Epithelial cell of proximal tubule (primary cell): ENCODE measurements at places on chromosomes 16 and 17. TPM values are rescaled to one million over a fixed set of nuclear protein-coding genes. Genes with fewer than 3 reads are reported as not detected.

- DNase-seq = no peak
Observed at GRCh38 chr17:76384987-76385891, 830 bp downstream of the SPHK1 start.

DNA sequence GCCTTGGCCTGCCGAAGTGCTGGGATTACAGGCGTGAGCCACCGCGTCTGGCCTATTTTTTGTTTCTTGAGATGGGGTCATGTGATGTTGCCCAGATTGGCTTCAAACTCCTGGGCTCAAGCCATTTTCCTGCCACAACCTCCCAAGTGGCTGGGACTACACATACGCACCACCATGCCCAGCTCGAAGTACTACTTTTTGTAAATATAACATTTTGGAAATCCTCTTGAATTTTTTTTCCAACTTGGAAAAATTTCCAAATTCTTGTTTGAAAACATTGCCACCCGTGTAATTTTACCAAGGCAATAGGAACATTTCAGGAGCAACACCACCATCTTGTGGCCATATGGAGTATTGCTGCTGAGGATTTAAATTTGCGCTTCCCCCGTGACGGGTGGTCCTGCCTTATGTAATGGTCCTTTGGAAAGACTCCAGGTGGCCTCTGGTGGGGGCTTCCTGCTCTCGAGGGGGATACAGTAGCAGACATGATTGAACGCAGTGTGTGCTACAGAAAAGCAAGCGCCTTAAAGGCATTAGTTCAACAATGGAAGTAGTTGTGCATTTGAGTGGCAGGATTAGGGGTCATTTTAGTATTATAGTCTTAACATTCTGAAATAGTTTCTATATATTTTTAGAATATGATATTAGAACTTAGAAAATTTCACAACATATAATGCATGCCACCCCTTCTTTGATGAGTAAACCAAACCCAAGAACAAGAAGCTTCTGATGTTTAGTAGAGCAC lies 8.0 kb downstream of the FLYWCH1 start:
- DNase-seq = no peak

- no peak for DNase-seq
Observed at GRCh38 chr17:41892021-41892376, 26.8 kb downstream of the ACLY start.

- no peak for DNase-seq
Observed at GRCh38 chr17:56867948-56868376, 34.0 kb downstream of the DGKE start.

GRCh38 chr17:73711184-73711583 lies 66.9 kb upstream of the SDK2 start:
- no peak for DNase-seq

GRCh38 chr17:31462261-31462660 lies 70.8 kb downstream of the RAB11FIP4 start:
- DNase-seq = no peak

GRCh38 chr17:65592125-65592965 lies 30.9 kb upstream of the AXIN2 start:
- no peak for DNase-seq

DNA sequence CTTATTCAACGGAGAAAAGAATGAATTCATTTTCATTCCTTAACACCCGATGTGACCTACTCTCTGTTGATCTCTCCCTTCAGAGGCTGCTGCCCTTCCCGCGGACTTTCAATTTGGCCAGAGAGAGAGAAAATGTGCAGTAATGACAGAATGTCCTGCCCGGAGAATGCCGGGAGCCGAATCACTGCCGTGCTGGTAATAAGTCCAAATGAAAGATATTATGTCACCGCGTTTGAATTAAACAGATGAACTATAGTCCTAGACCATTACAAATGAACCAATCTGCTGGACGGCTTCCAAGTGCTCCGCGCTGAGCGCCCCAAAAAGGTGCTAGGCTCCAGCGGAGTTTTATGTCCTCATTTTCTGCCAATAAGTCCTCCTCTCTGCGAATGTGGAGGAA lies 14.7 kb upstream of the C16orf82 start:
- DNase-seq = no peak

- no peak for DNase-seq
Observed at GRCh38 chr16:28826141-28826540, 3.3 kb downstream of the ATXN2L start.

DNA sequence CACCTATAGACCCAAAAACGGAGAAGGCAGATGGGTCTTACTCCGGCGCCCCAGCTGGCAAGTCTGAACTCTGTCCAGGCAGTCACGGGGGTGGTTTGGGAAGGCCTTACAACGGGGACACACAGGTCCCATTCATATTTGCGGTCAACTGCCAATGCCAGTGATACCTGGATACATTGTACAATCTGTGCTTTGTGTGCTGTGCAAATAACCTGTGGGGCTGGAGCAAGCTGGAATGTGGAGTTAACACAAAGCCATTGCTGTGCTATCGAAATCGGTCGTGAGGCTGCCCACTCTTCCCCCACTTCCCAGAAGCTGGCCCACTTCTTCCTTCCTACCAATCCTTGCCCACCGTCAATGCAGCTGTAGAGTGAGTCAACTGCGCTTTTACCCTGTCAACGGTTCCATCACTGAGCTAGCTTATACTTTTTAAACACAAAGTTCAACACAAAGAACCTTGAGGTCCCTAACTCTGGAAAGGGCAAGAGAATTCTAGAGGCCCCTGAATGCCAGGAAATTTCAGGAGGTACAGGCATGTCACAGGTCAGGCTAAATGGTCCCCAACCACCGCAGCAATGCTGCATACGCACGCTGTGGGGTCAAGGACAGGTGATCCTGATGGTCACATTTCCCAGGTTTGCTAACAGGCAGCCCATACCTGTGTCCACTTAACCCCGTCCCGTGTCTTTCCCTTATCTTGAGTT lies 122.8 kb downstream of the ZFHX3 start:
- DNase-seq = no peak

DNA sequence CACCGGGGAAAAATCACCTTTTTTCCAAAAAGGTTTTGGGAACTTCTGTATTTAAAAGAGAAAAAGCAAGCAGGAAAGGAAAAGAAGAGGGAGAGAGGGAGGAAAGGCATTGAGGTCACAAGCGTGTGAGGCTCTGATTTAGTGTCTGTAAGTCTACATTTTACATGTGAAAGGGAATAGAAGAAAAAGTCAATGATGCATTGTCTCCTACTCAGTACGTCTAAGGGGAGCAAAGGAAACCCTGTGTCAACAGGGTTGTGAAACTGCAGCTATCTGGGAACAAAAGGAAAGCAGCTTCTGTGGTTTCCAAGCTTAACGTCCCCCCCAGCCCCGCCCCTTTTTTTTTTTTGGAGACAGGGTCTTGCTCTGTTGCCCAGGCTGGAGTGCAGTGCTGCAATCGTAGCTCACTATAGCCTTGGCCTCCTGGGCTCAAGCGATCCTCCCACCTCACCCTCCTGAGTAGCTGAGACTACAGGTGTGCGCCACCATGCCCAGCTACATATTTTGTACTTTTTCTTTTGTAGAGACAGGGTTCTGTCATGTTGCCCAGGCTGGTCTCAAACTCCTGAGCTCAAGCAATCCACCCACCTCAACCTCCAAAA lies 1.8 kb upstream of the CDC42EP4 start:
- no peak for DNase-seq

GRCh38 chr17:71188811-71189492 lies 931.9 kb upstream of the SOX9 start:
- peak; percentile 64 for DNase-seq

- DNase-seq = no peak
Observed at GRCh38 chr17:67759355-67760171, 41.8 kb downstream of the NOL11 start.

DNA sequence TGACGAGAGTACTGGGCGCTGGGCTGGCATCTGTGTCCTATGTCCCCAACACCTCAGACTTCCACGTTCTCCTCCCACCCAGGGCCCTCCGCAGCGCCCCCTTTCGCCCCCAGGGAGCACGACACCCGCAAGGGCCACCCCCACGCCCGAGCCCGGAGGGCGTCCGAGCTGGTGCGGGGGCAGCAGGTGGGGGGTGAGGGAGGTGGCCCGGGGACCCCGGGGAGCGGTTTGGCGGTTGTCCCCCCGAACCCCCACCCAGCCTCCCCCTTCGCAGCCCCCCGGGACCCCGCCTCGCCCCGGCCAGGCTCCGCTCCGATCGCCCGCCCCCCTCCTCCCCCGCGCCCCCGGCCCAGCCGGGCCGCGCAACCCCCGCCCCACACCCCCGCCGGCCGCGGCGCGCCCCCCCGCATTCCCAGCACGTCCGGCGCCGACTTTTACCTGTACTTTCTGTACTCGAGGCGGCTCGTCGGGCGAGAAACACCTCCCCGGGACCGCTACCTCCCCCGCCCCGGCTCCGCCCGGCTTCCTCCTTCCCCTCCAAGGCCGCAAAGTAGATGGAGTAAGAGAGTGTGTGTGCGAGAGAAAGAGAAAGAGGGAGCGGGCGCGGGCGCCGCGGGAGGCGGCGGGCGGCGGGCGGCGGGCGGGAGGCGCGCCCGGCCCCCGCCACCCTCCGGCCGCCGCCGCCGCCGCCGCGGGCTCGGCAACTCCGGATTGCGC lies 901 bp downstream of the CDYL2 start:
- no peak for DNase-seq

GRCh38 chr16:64253525-64253924 lies 868.3 kb downstream of the CDH11 start:
- DNase-seq = no peak

DNA sequence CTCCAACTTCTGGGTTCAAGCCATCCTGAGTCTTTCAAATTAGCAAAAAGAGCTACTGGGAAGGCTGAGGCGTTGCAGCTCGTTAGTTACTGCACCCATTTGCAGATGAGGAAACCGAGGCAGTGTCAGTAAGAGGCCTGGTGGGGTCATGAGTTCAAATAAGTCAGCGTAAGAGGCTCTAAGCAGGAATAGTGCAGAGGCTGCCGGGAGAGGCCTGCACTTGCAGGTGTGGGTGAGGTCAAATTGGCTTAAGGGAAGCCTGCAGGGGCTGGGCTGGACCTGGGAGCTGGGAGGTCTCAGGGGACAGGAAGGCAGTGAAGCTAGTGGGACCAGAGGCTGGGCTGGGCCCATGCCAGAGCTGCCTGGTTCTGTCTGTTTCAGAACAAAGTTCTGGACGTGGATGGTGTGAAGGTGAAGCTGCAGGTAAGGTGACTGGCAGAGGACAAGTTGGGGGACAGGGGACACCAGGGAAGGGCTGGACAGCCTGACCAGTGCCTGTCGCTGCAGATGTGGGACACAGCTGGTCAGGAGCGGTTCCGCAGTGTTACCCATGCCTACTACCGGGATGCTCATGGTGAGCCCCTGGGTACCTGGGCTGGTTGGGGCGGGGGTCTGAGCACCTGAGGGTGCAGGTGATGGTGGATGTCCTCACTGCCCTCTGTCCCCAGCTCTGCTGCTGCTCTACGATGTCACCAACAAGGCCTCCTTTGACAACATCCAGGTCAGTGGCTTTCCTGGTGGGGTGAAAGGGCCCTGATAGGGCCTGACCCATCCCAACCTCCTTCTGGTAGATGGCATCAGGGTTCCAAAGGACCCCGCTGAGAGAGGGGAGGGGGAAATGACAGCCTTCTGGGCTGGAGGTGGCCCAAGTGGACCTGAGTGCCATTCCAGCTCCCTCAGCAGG lies 3.0 kb downstream of the RAB26 start:
- no peak for DNase-seq

GRCh38 chr16:50303041-50303604 lies 36.8 kb downstream of the ADCY7 start:
- no peak for DNase-seq

DNA sequence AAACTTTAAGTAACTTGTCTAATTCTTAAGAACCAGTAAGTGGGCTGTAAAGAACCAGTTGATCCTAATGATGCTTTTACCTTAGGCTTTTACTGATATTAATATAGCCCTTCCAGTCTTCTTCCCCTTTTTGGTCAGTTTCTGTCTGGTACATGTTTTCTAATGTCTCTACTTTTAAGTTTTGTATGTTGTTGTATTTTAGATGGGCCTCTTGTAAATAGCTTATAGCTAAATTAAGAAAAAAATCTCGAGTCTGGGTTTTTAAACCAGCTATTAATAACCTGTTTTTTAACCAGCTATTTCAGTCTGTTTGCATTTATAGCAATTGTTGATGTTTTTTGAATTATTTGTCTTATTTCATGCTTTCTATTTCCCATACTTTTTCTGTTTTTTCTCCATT lies 79.0 kb downstream of the PITPNC1 start:
- DNase-seq = no peak

DNA sequence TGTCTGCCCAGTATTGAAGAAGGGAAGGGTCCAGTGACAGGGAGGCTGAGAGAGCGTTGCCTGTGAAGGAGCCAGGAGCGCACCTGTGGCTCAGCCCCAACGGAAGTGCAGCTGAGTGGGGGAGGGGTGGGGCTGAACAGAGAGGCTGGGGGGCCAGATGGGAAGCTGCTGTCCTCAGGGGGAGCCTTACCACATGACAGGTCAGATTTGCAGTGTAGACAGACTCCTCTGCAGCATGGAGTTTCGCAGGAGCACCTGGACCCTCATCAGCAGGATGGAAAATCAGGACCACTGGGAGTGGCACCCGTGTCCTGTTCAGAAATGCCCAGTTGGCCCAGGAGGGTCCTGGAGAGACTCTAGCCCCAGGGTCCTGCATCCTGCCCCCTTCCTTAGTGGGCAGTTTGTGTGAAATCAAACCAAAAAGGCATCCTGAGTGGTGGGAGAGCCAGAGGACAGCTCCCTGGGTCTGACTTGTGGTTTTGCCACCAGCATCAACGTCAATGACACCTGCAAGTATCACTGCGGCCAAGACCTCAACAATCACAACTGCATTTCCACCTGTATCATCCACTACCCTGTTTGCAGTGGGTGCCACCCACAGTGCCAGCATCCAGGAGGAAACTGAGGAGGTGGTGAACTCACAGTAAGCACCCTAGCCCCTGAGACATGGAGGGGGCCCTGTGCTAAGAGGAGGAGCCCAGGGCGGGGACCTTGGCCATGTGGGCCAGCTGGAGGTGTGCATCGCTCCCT lies 7.8 kb downstream of the CD300A start:
- DNase-seq = no peak

GRCh38 chr16:15879255-15879811 lies 9.1 kb downstream of the CEP20 start:
- DNase-seq = peak; percentile 71

GRCh38 chr17:49996121-49996494 lies 1.1 kb upstream of the DLX3 start:
- no peak for DNase-seq

- DNase-seq = no peak
Observed at GRCh38 chr17:65797101-65797500, 235.7 kb upstream of the AXIN2 start.

JPH3 gene
- total RNA-seq = 0.14 and 0.40 TPM in 2 replicates

CNGB1 gene
- total RNA-seq = under 0.01 and 1.4 TPM in 2 replicates

KIFC3 gene
- total RNA-seq = 79.1 and 86.0 TPM in 2 replicates

ARHGAP44 gene
- total RNA-seq = 1.9 and 5.8 TPM in 2 replicates

SULT1A3 gene
- 6.6 and 12.1 TPM in 2 replicates for total RNA-seq

TP53TG3 gene
- not detected in 2 replicates for total RNA-seq

CA10 gene
- total RNA-seq = under 0.01 and 0.58 TPM in 2 replicates

CCL1 gene
- not detected in 2 replicates for total RNA-seq

PIRT gene
- total RNA-seq = not detected in 2 replicates

SLC25A19 gene
- 10.5 and 25.7 TPM in 2 replicates for total RNA-seq

KARS1 gene
- 180 and 261 TPM in 2 replicates for total RNA-seq

C17orf75 gene
- total RNA-seq = 15.4 and 22.1 TPM in 2 replicates

SLC22A31 gene
- total RNA-seq = not detected in 2 replicates

KRTAP2-4 gene
- not detected in 2 replicates for total RNA-seq

STAT5A gene
- total RNA-seq = 10.9 and 11.3 TPM in 2 replicates
